ENCODE measurements at places on chromosomes 7 and 10.
A peak's percentile ranks its signal among the peaks of the same experiment; 100 is the strongest.

- DNase-seq = no peak
These were observed 1094.0 kb downstream of the KCNMA1 start for GRCh38 chr10:76543655-76544054.

GRCh38 chr7:31114593-31115343, 62.7 kb downstream of the ADCYAP1R1 start:
- no peak for DNase-seq

DNA sequence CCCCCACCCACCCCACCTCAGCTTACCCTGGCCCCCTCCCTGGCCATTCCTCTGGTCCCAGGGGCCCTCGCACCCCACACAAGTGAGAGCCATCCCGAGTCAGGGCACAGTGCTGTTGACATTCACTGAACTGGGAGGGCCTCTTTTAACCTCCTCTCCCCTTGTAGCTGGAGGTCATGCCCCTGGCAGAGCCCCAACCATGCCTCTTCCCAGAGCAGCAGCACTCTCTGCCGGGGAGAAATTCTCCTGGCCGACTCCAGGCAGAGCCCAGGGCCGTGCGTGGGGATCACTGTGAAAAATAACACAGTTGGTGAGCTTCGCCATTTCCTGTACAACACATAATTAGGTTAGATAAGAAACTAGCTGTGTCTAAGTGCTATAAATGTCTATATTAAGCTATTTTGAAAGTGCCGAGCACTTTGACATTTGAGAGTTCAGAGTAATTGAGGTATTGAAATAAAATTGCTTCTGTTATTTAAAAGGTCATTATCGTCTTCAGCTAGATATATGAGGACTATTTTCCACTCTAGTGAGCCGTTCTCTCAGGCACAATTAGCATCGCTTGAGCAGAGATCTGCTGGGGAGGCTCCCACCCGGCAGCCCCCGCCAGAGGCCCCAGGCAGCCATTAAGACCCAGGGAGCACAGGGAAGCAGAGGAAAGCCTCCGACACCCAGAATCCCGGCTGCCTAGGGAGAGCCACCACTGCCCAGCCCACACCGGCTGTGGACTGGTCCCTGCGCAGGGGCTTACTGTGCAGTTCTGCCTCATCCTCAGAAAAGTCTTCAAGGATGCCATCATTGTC, 62.4 kb upstream of the LRRC18 start:
- DNase-seq = peak; percentile 73

- DNase-seq = no peak
These were observed 138.9 kb downstream of the TMEM26 start for GRCh38 chr10:61314273-61314672.

GRCh38 chr10:110474826-110475225, 22.9 kb upstream of the DUSP5 start:
- no peak for DNase-seq

DNA sequence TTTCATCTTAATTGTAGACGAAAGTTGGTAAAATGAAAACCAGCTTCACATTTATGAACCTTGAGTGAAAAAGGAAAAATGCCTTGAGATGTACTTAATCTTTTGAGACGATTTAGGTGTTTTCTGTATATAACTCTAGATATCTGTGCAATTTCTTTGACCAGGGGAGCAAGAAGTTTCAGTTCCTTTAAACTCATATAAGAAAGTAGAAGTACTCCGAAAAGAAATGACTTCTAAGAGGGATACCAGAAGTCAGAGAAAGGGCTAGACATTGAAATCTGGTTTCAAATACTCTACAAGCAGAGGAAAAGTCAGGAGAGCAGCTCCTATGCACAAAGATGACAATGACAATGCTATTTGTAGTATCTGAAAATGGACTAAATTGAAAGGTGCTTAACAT, 303.7 kb downstream of the BAMBI start:
- no peak for DNase-seq

GRCh38 chr7:15561835-15562234, at the start of gene AGMO:
AGMO (minus strand) TSS chr7:15562015.
- DNase-seq = peak; percentile 76

DNA sequence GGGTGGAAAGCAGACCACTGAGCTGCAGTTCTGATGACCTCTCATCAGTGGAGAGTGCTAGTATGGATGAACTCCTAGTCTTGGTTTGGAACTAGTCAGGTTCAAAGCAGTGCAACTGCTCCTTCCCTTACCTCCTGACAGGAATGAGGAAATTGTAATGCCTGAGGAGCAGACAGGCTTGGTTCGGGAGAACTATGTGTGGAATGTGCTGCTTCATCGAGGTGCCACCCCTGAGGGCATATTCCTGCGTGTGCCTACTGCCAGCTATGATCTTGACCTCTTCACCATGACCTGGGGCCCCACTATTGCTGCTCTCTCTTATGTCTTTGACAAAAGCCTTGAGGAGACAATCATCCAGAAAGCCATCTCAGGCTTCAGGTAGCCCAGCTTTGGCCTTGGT, 27.4 kb upstream of the NFKB2 start:
- DNase-seq = no peak

DNA sequence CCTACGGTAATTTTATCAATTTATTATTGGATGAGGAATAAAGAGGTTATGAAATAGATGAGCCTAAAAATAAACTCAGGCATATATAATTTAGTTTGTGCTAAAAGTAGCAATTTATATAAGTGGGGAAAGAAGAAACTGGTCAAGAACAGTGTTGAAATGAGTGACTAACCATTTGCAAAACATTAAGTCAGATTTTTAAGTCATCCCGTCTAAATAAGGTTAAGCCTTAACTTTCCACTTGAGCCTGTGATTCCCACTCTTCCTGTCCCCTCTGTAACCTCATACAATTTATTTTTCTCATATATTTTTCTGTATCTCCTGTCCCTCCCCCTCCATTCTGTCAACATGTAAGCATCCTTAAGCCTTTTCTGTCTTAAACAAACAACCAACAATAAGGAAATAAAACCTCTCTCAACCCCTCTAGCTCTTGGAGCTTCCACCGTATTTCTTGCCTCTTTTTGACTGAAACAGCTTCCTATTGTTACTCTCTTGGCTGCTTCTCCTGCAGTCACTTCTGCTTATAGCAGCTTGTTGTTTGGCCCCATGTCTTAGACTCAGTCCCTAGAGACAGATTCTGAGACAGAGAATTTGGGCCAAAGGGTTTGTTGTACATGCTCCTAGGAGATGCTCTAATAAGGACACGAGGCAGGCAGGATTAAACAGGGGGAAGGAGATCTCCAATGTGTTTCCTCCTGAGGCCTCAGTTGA, 109.7 kb downstream of the GNAI1 start:
- DNase-seq = no peak

DNA sequence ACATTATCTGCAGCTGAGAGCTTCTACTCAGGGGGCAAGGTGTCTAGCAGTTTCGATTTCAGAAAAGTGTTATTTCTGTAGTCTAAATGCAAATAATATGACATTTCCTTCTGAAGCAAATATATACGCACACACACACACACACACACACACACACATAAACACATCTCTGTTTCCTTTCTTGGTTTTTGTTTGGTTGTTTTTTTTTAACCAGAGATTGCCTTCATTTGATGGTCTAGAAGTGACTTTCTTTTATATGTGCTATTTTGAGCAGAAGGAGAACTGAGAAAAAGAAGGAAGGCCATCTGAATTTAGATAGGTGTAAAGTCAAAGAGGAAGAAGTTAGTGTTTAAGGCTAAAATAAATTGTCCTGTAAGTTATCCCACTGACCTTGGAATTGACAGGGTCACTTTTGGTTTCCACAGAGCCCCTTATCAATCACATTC, 142.2 kb downstream of the TRIL start:
- no peak for DNase-seq

GRCh38 chr7:86932038-86932512, 127.4 kb downstream of the ELAPOR2 start:
- DNase-seq = no peak

GRCh38 chr10:103843045-103843444, 12.3 kb downstream of the SH3PXD2A start:
- no peak for DNase-seq

GRCh38 chr7:11228515-11228914, 254.8 kb downstream of the PHF14 start:
- peak; percentile 55 for DNase-seq

GRCh38 chr10:85614566-85614965, 752.0 kb downstream of the GRID1 start:
- DNase-seq = no peak

DNA sequence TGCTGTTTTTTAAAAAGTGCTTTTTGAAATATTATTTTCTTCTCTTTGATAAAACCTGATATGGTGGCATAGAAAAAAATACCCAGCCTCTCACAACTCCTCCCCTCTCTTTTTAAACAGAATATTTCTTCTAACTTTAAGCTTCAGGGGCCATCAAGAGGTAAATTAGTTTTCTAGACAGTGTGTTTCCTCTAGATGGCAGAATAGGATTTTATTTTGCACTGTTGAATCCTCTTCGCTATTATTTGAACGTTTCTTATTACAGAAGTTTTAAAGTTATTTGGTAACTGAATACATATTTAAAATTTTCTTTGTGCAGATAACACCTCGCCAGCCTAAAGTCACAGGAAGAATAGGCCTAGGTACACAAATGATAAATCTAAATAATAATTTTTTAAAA, 30.3 kb downstream of the ARL5B start:
- no peak for DNase-seq

DNA sequence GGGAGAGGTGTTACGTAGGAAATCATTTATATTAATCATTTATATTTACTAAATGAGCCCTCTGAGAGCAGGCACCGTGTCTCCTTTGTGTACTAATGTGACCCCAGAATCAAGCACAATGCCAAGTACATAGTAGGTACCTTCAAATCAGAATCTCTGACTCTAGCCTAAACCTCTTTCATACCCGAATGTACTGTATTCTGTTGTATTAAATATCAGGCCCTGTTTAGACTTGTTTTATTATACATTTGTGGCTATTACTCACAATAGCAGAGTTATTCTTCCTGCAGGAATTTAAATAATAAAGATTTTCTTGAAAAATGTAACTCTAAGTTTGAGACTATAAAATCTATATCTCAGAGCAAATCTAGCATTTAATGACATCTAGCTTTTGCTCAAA, 297.3 kb downstream of the EXOC4 start:
- DNase-seq = no peak

DNA sequence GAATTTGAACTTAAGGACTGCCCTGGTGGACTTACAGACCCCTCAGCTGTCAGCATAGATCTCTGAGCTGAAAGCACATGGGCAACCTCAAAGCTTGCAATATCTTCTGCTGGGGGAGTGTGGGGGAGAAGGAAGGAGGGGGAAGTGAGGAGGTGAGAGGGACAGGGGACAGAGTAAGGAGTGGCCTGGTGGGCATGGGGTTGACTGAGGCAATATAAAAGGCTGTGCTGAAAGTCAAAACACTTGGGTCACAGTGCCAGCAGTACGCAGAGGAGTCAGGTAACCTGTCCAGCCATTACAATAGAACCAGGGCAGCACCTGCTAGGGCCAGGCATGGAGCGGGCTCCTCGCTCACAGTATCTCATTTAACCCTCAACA, 43.2 kb downstream of the PPP1R3C start:
- DNase-seq = no peak

DNA sequence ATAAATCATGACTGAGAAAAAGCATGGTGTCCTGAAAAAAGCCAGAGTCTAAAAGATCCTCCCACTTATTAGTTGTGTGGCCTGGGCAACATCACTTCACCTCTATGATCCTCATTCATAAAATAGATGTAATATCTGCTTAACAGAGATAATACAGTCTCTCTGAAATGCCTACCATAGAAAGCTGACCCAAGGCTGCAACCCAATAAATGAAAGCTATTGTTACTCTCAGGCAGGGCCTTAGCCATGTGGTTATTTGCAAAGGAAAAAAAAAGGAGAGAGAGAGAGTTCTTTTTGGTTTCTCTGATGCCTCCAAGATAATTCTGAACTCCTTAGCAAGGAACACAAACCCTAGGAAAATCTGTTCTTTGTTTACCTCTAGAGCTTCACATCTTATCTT, 7.9 kb downstream of the FAM13C start:
- no peak for DNase-seq

- no peak for DNase-seq
These were observed 93.9 kb downstream of the ATXN7L1 start for GRCh38 chr7:105782391-105783042.

GRCh38 chr10:8193546-8193945, 139.1 kb downstream of the GATA3 start:
- DNase-seq = no peak

- no peak for DNase-seq
These were observed 20.8 kb upstream of the HYAL4 start for GRCh38 chr7:123823898-123824753.

DNA sequence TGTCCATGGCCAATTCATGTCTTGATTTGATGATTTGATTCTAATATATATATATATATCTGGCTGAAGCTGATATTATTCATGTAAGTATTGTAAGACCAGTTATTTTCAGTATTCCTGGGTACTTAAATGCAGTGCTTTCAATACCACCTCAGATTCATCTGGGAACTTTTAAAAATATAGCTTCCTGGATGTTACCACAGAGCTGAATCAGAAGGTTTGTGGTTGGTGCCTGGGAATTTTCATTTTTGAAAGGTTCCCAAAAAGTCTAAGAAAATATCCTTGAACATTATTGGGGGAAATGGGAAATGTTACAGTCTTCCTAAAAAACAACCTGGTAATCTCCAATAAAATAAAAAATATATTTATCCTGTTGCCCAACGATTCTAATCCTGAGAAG, 10.7 kb upstream of the PPP3CB start:
- no peak for DNase-seq

- no peak for DNase-seq
These were observed 137.8 kb upstream of the CNTNAP2 start for GRCh38 chr7:145978769-145979168.
